ENCODE measurements at places on chromosomes 2 and 18.

DNA sequence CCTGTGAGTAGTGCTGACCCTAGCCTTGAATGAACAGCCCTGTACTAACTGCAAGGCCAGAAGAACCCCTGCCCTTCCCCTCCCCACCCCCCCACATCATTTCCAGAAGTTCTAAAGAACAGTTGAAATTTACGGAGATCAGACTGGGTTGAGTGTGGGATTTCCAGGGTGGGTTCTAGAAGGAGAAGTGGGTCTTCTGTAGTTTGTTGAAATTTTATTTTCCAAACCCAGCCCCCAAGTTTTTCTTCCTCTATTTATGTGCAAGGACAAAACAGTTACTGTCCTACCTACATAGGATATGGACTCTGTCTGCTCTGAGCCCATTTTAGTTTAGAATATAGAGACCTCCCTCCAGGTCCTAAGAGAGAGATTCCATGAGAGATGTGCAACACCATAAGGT lies 26.3 kb upstream of the CASP10 start:
- DNase-seq = no peak

GRCh38 chr18:48866028-48866733 lies 84.6 kb downstream of the SMAD7 start:
- DNase-seq = no peak

DNA sequence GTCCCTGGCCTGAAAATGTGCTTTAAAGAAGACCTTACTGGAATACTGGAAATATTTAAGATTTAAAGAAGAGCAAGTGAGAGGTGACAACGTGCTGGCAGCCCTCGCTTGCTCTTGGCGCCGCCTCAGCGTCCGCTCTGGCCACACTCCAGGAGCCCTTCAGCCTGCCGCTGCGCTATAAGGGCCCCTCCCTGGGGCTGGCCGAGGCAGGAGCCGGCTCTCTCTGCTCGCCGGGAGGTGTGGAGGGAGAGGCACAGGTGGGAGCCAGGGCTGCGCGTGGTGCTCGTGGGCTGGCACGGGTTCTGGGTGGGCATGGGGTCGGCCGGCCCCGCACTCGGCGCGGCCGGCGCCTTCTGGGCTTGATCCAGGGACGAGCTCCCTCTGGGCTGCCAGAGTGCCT lies 2.9 kb upstream of the COQ10B start:
- DNase-seq = no peak

DNA sequence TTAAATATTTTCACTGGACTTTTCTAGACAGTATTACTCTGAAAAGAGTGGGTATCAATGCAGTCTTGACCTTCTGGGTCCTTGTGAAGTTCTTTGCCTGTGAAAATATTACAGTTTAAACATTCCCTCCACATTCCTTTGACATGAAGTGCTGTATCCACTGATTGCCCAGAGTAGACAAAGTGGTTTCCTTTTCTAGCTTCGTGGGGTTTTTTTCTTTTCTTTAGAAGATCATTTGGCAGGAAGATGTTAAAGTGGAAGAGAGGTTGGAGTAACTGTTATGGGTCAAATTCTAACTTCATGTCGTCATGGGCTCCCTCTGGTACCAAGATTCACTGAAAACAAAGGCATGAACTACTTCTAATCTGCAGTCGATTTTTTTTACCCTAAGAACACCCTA lies 496.9 kb downstream of the EPHA4 start:
- no peak for DNase-seq

DNA sequence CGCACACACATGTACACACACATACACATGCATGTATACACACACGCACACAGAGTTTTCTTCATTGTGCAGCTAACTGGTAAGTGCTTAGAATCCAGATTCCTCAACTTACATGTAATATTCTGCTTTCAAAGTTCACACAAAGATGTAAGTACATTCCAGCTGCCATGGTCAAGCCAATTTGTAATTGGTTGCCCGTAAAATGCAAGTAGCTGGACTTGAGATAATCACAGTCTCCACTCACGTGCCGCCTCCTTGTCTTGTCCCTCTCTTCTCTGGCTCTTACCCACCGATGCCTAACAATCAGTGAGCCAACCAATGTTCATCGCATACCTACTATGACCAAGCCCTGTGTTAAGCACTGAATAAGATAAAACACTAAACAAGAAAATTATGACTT lies 77.8 kb downstream of the SOCS6 start:
- DNase-seq = no peak

DNA sequence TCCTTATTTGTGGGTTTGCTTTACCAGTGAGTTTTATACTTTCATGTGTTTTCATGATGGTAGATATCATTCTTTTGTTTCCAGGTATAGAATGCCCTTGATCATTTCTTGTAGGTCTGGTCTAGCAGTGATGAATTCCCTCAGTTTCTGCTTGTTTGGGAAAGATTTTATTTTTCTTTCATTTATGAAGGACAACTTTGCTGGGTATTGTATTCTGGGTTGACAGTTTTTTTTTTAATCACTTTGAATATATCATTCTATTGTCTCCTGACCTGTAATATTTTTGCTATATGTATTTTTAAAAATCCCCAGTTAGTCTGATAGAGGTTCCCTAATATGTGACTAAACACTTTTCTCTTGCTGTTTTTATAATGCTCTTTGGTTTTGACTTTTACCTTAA lies 58.3 kb upstream of the GALNT3 start:
- DNase-seq = no peak

DNA sequence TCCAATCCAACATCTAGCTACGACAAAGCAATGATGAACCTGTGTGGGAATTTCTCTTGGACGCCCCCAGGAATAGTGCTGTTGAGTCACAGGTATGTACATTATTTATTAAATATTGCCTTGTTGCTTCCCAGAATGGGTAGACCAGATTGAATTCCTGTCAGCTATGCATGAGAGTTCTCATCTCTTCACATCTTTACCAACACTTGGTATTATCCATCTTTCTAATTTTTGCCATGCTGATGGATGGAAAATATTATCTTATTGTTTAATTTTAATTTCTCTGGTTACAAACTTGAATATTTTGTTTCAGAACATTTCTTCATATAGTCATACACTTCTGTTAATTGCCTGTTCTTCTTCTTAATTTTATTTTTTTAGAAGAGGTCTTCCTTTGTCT lies 9.6 kb upstream of the RAB10 start:
- DNase-seq = no peak

GRCh38 chr2:12097859-12098258 lies 351.4 kb downstream of the LPIN1 start:
- DNase-seq = no peak

DNA sequence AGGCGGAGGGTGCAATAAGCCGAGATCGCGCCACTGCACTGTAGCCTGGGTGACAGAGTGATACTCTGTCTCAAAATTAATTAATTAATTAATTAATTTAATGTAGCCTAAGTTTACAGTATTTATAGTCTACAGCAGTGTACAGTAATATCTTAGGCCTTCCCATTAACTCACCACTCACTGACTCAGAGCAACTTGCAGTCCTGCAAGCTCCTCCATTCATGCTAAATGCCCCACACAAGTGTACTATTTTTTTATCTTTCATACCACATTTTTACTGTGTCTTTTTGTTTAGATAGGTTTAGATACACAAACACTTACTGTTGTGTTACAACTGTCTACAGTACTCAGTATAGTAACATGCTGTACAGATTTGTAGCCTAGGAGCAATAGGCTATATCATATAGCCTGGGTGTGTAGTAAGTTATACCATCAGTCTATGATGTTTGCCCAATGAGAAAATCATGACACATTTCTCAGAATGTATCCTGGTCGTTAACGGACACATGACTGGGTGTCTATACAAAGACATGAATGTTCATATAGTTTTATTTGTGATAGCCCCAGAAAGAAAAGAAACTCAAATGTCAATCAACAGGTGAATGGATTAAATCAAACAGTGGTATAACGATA lies 15.8 kb upstream of the RNU2-63P start:
- DNase-seq = no peak

DNA sequence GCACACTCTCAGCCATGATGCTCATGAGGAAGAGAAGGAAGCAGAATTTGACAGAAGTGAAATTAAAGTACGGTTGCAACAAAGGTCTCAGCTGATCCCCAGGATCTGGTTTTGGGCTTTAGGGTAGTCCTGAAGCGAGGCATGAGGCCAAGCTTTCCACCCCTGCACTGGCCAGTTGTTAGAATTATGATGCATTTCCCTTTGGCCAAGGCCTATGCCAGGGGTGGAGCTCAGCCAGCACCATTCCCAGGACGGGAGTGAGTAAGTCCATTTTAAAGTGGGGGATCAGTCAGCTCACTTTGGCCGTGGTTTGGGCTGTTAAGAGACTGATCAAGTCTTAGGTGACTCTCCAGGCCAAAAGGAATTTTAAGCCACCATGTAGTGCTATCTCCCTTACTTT lies 314.5 kb upstream of the MMADHC start:
- DNase-seq = no peak

DNA sequence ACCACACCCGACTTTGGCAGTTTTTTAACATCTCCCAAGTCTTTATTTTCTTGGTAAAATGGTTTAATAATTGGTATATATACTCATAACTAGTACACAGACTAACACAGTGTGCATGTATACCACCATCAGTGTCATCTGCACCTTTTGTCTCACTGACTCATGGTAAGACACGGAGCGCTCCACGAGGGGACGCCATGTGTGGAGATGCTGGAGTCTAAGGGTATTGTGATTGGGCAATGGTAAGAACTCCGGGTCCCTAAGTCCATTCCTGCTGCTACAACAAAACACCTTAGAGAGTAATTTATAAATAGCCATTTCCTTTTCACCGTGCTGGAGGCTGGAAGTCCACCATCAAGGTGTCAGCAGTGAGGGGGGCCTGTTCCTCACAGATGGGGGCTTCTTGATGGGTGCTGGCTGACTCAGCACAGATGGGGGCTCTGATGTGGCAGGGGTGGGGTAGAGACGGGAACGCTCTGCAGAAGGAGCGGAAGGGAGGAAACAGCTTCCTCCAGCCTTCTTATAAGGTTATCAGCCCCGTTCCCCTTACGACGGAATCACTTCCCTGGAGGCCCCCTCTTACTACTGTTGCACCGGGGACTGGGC lies 42.0 kb upstream of the EDAR start:
- peak; percentile 17 for DNase-seq

DNA sequence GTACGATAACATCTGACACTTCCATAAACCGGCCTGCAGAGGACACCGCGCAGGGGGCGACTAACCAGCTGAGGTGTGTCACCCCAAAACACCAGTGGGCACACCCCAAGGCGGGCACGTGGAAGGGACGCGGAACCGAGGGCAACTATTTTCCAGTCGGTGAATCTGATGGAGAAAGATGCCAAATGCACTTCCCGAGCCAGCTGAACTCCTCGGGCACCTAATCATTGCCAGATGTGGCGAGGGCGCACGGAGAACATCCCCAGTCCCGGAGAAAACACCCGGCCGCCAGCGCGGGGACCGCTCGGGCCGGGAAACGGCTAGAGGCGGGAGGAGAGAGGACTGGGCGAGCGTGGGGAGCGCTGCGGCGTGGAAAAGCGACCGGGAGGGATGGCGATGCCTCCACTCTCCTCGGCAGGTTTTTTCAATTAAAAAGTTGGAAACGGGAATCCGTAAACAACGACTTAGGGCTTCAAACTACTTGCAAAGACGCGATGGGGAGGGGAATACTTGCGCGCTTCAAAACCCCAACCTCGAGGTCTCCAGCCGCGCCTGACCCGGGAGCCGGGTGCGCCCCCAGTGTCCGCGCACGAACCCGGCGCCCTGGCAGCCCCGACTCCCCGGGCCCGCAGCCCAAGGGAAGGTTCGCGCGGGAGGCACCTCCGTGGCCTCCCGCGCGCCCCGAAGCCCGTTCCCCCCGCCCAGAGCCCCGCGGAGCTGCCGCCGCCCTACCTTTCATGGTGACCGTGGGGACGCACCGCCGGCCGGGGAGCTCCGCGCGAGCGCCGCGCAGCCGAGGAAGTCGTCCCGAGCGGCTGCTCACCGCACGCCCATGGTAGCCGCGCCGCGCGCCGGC lies 497 bp downstream of the COLEC12 start:
- DNase-seq = no peak

- no peak for DNase-seq
Measured at GRCh38 chr18:58491773-58492752, 136.8 kb downstream of the ALPK2 start.

DNA sequence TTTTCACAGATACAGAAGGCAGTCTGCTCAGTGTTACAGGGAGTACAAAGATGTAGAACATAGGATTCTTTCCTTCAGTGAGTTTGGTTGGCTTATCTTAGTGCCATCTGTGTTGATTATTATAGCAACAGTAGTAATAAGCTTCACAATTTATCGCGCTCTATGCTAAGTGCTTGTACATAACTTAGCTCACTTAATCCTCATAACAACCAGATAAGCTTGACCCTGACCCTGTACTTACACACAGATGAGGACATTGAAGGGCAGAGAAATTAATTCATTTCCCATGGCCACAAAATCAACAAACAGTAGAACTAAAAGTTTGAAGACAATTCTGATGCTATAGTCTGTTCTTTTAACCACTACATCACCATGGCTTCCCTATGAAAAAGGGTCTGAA lies 121.8 kb downstream of the SPHKAP start:
- DNase-seq = no peak

GRCh38 chr2:4898706-4899105 lies 793.5 kb upstream of the SOX11 start:
- no peak for DNase-seq

DNA sequence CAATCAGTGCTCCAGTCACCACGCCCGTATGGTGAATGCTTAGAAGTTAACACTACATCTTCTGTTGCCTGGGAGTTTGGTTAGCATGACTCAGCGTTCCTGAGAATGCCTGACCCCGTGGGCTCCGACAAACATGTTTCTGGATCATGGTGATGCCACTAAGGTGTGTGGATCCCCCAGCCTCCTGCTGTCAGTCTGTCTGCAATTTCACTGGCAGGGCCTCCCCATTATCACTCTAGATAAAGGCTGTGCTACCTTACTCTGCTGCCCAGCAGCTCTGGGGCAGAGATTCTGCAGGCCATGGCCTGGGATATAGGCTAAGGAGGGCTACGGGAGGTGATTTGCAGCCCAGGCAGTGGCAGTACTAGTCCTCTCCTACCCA lies 66.0 kb downstream of the STPG4 start:
- DNase-seq = no peak

DNA sequence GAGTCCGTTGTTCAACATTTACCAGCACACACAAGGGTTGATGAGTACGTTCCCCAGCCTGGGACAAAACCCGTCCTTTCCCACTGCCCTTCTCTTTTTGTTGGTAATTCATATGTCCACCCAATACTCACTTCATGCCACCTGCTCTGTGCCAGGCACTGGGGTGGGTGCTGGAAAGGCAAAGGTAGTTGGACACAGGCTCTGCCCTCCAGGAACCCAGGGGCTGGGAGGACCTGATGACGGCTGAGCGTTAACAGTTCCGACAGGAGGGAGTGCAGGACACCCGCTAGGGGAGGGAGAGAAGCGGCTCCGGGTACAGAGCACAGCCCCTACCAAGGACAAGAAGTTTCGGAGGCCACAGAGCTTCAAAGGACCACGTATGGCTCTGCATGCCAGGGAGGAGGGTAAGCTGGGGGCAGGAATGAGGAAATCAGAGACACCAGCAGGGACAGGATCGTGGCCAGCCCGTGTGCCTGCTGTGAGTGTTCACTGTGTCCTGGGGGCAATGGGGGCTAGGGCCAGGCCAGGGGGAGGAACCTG lies 134.1 kb upstream of the GPC1 start:
- no peak for DNase-seq

- no peak for DNase-seq
Measured at GRCh38 chr2:156363141-156363540, 30.6 kb upstream of the NR4A2 start.

Data from T-cell (primary cell).